Mesothelial cell of epicardium (in vitro differentiated cells): ENCODE measurements at places on chromosomes 5 and 9. TPM values are rescaled to one million over a fixed set of nuclear protein-coding genes. Genes with fewer than 3 reads are reported as not detected.

The C5orf52 gene
- not detected in 3 replicates for total RNA-seq

The CCNJL gene
- 8.2 to 9.7 TPM (median 8.9 TPM) in 3 replicates for total RNA-seq

- no peaks in the 10 kb centered on the region for H3K4me1 ChIP-seq
- no peak overlapping the region for H3K27ac ChIP-seq
- no peaks in the 10 kb centered on the region for H3K36me3 ChIP-seq
- no peak for DNase-seq
Observed at GRCh38 chr9:135655317-135655716, 7.8 kb upstream of the LCN9 start.

DNA sequence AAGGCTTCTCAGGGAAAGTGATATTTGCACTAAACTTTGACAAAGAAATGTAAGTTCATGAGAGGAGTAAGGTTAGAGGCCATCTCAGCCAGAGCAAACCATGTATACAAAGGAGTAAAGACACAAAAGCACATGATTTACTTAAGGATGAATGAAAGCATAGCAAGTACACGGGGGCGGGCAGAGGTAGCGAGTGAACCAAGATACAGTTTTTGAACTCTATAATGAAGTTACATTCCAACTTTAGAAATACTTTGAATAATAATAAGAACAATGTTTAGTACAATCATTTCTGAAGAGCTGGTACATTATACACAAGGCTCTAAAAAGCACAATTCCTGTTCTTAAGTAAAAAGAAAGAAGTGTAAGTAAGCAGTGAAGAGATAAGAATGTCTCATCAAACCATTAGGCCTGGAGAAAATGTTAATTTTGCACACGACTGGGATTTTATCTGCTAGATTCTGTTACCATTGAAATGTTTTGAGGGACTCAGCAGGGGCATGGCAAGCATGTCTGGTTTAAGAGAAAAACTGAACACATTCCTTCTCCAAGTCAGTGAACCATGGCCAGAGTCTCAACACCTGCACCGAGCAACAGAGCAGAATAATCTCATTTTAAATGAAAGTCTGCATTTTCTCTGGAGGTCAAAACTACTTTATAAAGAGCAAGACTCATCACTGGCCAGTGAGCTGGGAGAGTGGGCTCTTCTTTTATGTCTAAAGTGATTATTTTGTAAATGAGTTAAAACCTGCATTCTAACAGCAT lies 147.6 kb upstream of the TRPM3 start:
- H3K27me3 ChIP-seq, result peaks cover 22% of the 10 kb centered on the region
- H3K36me3 ChIP-seq, result no peaks in the 10 kb centered on the region
- no peak overlapping the region for H3K4me3 ChIP-seq
- no peak overlapping the region for H3K27ac ChIP-seq
- DNase-seq, result no peak

GRCh38 chr9:93678199-93679019 lies 102.0 kb downstream of the PHF2 start:
- peak; percentile 35 for DNase-seq
- H3K4me3 ChIP-seq, result no peak overlapping the region
- peaks cover 11% of the 10 kb centered on the region for H3K36me3 ChIP-seq
- no peak overlapping the region for H3K27ac ChIP-seq
- no peaks in the 10 kb centered on the region for H3K4me1 ChIP-seq

GRCh38 chr5:139414581-139415130 lies 10.8 kb upstream of the SPATA24 start:
- H3K4me3 ChIP-seq, result no peak overlapping the region
- peaks cover 15% of the 10 kb centered on the region for H3K36me3 ChIP-seq
- H3K4me1 ChIP-seq, result no peaks in the 10 kb centered on the region
- no peak for DNase-seq

DNA sequence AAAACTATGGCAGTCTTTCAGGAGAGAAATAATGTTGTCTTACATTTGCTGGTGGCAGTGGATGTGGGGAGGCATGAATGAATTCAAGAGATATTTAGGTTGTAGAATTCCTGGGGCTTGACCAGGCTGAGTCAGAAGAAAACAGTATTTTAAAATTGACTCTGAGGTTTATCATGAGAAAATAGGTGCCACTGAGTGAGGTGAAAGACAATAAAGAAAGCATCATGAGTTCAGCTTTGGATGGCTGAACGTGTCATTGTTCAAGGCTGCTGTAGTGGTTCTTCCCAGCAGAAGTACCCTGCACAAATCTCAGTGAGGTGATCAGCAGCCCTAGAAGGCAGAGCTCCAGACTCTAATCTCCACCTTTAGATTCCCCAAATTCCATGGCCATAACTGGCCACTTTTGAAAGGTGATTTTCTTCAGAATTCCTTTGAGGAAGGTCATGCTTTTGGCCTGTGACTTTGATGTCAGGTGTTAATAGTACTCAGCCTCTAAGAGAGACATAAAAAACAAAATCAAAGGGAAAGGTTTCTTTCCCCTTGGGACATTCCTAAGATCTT lies 395.4 kb downstream of the NTRK2 start:
- DNase-seq, result no peak
- H3K27me3 ChIP-seq, result peaks cover 2% of the 10 kb centered on the region
- H3K36me3 ChIP-seq, result no peaks in the 10 kb centered on the region
- no peak overlapping the region for H3K27ac ChIP-seq
- H3K4me1 ChIP-seq, result peaks cover 11% of the 10 kb centered on the region

- H3K4me3 ChIP-seq, result peak overlapping the region; percentile 67
- peaks cover 7% of the 10 kb centered on the region for H3K4me1 ChIP-seq
- no peak overlapping the region for H3K27ac ChIP-seq
- peak; percentile 48 for DNase-seq
- no peaks in the 10 kb centered on the region for H3K27me3 ChIP-seq
- no peaks in the 10 kb centered on the region for H3K36me3 ChIP-seq
Observed at GRCh38 chr9:91714020-91714806, 235.8 kb downstream of the ROR2 start.

DNA sequence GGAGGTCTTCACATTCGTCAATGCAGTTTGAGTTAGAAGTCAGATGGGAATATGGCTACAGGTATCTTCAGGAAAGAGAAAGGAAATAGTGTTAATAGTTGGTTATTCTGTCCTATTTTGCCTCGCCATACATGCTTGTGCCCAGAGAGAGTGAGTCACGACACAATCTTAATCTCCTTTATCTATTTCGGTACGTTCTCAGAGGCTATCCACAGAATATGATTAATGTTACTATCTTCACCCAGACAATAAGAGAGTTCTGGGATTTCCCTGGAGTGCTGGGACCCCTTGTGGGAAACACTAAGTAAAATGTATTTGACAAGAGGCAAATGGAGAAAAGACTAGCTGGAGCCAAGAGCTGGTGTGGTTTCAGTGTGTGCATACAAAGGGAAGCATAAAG lies 25.5 kb downstream of the MINAR2 start:
- no peaks in the 10 kb centered on the region for H3K27me3 ChIP-seq
- no peaks in the 10 kb centered on the region for H3K36me3 ChIP-seq
- no peak overlapping the region for H3K4me3 ChIP-seq
- peaks cover 18% of the 10 kb centered on the region for H3K4me1 ChIP-seq

- peaks cover 40% of the 10 kb centered on the region for H3K36me3 ChIP-seq
- peaks cover 9% of the 10 kb centered on the region for H3K4me1 ChIP-seq
- no peaks in the 10 kb centered on the region for H3K27me3 ChIP-seq
Observed at GRCh38 chr9:101566904-101567724, 27.7 kb downstream of the PPP3R2 start.
